LoVo (cell line): ENCODE measurements at places on chromosomes 12 and 14.

- no peak for DNase-seq
These were observed 95.9 kb downstream of the SETD3 start for GRCh38 chr14:99384450-99385417.

- DNase-seq: peak; percentile 34
These were observed at the start of gene LRRC43 for GRCh38 chr12:122182887-122183587. LRRC43 (plus strand) TSS chr12:122183123; CDS start chr12:122183145, 22 bp downstream.

DNA sequence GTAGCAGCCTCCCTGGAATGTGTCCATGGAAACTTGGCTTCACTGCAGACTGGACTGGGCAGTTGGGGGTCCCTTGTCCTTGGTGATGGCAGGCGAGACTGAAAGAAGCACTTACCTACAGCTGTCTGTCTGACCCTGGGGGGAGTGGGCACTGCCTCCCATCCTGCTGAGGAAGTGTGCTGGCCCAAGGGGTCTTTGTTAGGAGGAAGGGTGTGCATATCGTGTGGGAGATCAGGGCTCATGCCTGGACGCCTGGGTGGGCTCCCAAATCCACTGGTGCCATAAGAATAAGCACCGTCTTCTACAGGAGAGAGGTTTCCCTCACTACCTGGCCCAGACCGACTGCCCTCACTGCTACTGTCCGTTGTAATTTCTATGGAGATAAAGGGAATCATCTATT, 81.4 kb downstream of the PIWIL1 start:
- DNase-seq: no peak

DNA sequence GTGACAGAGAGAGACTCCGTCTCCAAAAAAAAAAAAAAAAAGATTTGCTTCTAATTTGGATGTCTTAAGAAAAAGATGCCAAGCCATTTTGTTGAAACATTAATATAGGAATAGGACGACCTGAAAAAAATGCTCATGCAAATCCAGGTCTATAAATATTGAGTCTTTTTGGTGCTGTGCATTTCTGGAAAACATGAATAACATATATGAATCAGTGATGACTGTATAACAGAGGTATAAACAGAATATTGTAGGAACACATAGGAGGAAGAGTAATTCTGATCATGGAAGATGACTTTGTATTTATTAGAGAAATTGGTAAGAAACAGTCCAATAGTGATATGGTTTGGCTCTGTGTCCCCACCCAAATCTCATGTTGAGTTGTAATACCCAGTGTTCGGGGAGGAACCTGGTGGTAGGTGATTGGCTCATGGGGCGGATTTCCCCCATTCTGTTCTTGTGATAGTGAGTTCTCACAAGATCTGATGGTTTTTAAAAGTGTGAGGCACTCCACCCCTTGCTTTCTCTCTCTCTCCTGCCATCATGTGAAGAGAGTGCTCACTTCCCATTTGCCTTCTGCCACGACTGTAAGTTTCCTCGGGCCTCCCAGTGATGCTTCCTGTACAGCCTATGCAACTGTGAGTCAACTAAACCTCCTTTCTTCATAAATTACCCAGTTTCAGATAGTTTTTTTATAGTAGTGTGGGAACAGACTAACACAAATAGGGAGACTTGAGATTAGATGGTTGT, 3.0 kb upstream of the SRSF5 start:
- no peak for DNase-seq

GRCh38 chr12:43969882-43970281, 134.0 kb downstream of the TMEM117 start:
- DNase-seq: no peak

DNA sequence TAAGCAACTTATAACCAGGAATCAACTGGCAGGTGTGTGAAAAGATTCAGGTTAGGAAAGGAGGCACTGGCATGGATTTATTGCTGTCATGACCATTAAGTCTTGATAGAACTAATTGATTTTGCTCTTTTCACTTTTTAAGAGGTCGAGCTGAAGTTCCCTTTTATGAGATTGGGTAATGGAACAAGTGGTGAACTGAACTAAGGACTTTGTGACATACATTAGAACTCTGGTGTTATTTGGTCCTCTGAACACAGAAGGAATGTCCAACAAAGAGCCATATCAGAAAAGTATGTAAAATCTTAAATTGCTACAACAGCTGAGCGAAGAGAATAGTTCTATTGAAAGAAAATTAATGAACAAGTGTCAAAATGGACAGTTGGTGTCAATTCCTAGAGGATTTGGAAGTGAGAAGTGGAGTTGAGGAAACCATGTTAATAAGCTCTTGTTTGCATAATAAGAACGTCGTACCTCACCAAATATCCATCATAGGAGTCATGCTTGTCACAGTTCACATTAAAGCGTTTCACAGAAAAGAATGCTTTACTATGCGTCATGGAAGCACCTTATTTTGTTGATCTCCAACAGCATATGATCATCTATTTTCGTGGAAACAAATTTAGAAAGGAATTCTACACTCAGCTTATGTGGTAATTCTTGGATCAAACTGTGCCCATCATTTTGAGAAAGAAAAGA, 8.4 kb upstream of the MYF6 start:
- DNase-seq: no peak

- no peak for DNase-seq
These were observed 808 bp downstream of the MSI1 start for GRCh38 chr12:120367924-120368788.

DNA sequence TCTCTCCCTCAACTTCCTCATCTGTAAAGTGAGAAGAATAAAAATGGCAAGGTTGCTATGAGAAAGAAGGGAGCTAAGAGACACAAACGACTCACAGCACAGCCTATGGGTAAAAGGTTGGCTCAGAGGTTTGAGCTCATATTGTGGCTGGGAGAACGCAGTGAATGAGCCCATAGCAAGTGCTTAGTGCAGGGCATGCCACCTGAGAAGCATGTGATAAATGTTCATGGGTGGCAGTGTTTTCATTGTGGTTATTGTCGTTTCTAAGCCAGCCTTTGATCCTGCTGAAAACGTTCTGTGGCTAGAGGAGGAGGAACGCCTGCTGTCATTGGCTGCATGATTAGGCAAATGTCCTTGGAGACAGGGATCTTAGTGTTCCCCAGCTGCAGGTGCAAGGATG, 150.4 kb downstream of the KSR2 start:
- DNase-seq: no peak

DNA sequence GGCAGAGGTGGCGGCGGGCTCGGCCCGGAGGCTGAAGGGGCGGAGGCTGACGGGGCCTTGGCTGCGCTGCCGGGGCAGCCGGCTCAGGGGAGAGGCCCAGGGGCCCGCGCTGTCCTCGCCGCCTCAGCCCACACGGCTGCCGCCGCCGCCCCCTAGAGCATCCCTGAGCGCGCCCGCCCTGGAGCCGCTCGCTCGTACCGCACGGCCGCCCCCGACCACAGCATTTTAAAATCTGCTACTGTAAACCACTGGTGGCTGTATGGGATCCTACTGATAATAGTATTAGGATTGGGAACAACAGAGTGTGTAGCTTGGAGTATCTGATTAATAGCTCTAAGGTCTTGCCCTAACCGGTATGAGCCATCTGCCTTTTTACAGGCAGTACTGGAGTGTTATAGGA, 22.2 kb upstream of the EDDM3A start:
- DNase-seq: no peak

DNA sequence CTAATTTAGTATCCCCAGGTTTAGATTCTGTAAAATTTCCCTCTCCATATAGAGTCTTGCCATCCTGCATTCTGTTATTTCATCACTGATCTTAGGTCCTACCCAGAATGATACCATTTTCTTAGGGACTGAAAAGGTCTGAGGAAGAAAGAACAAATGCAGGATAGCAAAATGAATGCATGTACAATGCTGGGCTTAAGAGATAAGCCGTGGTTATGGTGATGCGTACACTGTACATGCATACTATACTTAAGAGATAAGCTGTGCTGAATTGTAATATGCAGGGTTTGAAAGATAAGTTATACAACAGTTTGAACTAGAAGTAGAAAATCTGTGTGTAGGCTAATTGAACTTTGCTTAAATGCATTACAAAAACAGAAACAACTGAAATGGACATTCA, 416.2 kb downstream of the C12orf50 start:
- DNase-seq: no peak

DNA sequence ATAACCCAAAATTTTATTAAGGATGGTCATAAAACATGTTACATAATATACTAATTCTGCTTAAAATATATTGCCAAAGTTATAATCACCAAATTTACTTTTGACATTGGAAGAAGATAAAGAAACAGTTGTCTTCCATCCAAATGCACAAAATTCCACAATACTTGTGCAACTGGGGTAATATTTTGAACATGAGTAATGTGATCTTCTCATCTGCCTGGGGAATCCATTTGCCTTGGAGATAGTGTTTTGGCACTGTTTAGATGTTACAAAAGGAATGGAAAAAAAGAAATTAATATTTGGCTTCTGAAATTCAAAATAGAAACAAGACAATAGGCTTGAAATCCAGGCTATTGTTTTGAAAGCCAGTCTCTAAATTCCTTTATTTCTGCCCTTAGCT, 9.1 kb downstream of the GPR19 start:
- no peak for DNase-seq

DNA sequence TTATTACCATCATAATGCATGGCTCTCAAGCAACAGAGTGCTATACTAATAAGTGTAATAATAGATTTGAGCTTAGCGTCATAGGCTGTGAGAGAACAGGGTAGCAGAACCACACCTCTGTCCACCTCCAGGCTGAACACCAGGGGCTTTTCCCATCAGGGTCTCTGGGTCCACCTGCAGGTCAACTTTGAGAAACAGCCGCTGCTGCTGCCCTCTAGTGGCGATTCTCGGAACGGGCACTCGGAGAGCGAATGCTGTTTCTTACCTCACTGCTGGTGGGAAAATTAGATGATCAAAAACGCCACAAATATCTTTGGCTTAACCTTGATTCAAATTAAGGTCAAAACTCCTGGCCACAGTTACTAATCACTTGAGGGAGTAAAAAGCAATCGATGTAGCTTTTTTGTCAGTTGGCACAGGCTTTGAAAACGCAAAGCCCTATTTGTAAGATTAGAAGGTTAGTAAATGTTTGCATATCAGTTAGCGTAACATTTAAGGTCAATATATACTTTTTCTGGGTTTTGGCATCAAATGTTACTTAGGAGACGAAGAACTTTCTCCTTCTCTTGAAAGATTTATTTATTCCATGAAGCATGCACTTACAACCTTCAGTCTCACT, 127.9 kb upstream of the TMEM132D start:
- DNase-seq: peak; percentile 52

GRCh38 chr12:5444520-5444919, 12.6 kb downstream of the NTF3 start:
- no peak for DNase-seq

- DNase-seq: no peak
These were observed 217 bp upstream of the SMIM10L1 start for GRCh38 chr12:11170810-11171144.

GRCh38 chr14:21104448-21105060, 3.7 kb downstream of the TMEM253 start:
- DNase-seq: peak; percentile 78

DNA sequence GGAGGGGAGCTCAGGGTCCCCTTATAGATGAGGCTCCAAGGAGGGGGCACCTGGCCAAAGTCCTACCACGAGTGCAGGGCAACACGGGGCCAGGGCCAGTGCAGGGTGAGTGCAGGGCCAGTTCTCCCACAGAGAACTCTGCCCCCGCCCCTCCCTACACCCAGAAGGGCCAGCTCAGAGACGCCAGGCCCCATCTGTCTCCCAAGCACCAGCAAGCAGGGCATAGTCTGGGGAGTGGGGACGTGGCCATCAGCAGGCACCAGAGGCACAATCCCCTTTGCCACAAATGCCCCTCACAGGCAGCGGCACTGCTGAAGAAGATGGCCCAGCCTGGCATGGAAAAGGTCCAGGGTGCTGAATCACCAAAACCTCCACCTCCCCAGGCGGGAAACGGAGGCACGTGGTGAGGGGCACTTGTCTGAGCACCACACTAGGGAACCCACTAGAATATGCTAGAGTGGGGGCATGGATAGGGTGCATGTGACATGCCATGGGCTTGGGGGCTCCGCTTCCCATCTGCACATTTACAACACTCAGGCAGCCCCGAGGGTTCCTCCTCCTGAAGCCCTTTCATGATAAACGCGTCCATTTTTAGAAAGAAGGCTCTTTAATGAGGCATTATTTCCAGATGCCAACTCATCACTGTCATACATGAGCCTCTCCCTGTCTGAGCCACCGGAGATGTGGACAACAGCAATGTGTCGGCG, 17.8 kb downstream of the CCDC85C start:
- no peak for DNase-seq

DNA sequence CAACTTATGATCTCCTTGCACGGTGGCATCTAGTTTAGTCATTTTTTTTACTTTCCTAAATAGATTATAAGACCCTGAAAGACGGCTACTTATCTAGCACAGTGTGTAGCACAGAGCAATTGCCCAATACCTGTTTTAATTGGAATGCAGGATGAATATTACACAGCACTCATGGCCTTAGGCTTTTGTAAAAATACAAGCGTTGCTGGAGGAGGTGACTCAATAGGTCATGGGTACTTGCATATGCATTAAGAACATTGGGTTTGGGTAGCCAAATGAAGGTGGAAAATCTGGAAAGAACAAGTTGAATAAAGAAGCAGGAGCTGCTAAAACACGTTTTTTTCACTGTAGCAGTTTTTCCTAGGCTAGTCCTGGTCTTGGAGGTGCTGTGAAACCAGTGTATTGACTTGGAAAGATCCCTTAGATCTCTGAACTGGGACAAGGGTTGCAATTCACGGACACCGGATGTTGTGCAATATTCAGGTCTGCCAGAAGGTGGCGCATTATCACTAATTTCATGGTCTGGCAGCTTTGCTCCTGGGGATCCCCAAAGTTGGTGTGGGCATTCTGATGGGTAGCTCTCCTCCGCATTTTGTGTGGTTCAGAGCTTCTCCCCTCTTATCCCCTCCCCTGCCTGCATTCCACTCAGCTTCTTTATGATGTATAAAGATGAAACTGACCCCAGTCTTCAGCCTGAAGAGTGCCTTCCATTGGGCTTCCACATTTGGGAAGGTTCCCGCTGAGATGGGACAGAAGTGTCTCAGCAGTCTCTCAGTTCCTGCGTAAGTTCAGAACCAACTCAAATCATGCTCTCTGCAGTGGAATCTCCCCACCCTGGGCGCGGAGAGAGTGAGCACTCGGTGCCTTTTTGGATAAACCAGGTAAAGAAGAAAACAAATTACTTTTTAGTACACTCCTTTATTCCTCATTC, 278.3 kb downstream of the NRXN3 start:
- DNase-seq: peak; percentile 23

DNA sequence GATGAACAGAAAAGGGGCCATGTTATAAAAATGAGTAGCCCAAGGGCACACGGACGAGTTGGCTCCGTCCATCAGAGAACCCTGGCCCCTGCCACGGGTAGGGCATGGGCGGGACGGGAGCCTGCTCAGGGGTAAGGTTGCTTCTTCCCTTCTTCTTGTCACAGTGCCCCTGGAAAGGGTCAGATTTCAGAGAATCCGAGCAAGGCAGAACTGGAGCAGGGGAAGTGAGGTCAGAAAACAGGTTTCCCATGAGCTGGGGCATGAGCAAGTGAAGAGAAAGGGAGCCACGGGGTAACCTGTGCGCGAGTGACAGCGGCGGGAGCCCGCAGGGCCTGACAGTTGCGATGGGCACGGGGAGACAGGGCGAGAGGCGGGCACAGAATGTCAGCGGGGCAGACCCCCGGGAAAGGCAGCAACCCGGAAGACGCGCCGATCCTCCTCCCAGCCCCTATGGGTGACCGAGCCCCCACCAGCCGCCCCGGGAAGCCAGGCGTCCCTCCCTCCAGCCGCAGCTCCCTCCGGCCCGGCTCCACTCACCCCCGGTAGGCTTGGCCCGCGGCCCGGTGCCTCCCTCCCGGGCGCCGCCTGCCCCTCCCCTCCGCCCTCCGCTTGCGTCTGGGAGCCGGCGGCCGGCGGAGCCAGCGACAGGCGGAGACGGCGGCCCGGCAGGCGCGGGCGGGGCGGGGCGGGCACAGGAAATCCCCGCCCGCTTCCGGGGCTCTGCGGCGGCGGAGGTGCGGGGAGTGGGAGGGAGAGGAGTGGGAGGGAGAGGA, at the start of gene ZNF641:
Gene ZNF641, minus strand, starts transcription at position 671 of the 773 bp plus-strand sequence. CDS start 2,829 bp downstream, outside the sequence.
- peak; percentile 86 for DNase-seq
